AG04450 (cell line): ENCODE measurements at places on chromosomes 7 and 10.

DNA sequence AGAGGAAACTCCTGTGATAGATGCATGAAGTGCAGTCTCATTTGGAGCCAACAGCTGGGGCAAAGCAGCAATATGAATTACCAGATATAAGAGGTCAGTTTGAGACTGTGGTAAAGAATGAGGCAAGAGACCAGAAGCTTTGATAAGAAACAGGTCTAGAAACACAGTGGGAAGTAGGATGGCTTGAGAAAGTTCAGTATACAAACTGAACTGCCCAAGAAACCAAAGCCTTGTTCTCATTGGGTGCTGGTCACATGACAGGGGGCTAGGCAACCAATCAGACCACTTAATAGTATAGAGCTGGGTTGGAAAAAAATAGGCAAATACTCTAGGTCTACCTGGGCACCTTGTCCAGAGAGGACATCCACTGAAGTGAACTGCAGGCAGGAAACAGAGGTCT lies 46.2 kb upstream of the PLCE1 start:
- DNase-seq: no peak

DNA sequence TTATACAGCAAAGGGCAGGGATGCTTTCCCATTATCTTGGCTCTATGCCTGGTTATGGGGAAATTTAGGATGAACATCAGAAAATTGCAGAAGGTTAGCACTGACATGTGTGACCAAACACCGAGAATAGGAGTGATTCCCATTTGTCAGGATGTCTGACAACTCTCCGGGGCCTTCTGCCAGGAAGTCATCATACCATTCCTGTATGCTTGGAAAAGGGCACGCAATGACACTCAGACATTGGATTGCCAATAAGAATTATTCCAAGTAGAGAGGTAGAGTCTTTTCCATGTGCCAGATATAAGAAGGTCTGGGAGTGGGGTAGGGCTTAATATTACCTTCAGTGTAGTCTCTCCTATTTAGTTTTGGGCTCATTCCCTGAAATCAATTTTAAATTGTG lies 82.3 kb downstream of the MTPN start:
- DNase-seq: no peak

GRCh38 chr10:62541811-62542210 lies 167.6 kb downstream of the ZNF365 start:
- no peak for DNase-seq

GRCh38 chr7:31688372-31688771 lies 1.4 kb downstream of the PPP1R17 start:
- no peak for DNase-seq

GRCh38 chr10:67151471-67151870 lies 225.6 kb downstream of the LRRTM3 start:
- no peak for DNase-seq
